ENCODE measurements at places on chromosomes 6 and 20.
A peak's percentile ranks its signal among the peaks of the same experiment; 100 is the strongest.

- DNase-seq = no peak
Measured at GRCh38 chr6:75757295-75757694, 8.3 kb downstream of the MYO6 start.

DNA sequence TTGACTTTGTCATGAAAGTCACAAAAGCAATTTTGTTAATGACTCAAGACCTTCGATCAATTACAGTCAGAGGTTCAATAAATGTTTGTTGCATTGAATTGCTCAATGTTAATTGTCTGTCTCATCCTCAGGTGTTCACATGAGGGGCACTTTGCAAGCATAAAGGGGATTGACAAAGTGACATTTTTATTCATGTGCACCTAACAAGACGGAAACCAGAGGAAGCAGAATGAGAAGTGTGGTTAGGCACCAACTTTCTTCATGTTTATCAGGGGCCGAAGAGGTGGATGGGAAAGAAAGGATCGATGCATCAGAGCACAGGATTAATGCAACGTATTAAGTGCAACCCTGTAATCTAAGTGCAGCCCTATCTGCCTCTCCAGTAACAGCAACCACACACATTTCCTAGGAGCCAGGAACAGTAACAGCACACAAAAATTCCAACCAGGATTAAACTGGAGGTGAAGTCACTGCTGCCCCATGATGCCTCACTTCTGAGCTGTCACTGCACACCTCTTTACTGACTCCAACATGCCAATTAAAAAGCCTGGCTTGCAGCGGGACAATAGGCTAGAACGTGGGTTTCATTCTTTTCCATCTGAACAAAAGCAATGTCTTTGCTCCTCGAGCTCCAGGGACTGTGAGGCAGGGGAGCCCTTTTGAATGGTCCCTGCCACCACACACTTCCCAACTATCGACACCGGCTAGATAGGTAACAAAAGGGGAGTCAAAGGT, 262.7 kb downstream of the CD83 start:
- DNase-seq = no peak

GRCh38 chr20:57621421-57622200, 1.4 kb upstream of the ZBP1 start:
- DNase-seq = peak; percentile 60

GRCh38 chr20:3730803-3731672, 1.4 kb upstream of the HSPA12B start:
- DNase-seq = no peak

DNA sequence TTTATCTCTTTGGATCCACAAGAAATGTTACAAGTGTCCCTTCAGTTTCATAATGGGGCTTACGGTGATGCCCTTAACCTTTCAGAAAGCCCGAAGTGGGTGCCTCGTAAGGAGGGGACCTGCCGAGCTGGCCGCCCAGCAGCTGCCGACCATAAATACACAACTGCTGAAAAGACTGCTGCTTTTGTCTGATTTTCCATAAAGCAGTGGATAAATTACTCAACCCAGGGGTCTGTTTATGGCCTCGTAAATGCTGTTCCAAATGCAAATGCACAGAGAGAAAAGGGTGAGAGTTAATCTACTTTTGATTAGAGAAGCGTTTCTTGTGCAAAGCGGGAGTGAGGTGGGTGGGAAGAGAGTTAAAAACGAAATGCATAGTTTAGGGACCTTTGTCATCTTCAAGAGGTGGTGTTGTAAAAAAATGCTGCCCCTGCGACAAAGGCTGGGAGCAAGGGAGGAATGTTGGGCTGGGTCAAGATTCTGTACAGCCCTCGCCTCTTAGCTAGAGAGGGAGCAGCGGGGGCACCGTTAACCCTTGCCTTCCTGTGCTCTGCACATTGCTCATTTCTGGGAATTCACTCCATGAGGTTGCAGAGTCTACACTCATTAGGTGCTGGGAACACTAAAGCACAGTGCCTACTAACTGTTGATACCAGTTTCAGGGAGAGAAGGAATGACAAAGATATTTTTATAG, 112.0 kb upstream of the MTHFD1L start:
- no peak for DNase-seq

DNA sequence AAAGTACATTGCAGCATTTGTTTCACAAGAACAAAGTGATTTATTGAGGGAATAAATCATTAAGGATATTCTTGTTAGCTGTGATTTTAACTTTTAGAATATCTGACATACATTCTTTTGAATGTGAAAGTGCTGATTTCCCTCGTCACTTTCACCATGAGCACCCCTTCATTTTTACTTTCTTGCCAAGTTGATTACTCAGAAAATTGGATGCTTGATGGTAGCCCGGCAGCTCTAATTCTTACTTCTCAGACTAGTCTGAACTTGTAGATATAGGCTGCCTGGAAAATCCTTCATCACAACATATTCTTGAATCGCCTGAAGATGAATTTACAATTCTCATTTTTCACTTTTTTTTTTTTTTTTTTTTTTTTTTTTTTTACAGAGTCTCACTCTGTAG, 147.1 kb upstream of the SMLR1 start:
- no peak for DNase-seq

DNA sequence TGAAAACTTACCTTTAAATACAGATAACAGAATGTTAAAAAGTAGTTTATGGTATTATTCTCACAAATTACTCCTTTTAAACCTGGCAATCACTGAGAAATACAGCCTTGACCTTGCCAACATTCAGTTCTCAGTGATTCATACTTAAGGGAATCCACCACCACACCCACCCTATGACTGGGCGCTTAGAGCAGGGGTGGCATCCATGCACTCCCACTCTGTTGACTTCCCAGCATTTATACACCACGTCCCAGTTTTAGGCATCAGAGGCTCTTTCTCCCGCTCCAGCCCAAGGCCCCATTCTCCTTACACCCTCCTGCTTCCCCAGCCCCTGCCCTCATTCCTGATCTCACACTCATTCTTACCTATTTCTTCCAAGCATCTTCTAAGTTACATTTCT, 16.3 kb downstream of the TRAF3IP2 start:
- peak; percentile 72 for DNase-seq

DNA sequence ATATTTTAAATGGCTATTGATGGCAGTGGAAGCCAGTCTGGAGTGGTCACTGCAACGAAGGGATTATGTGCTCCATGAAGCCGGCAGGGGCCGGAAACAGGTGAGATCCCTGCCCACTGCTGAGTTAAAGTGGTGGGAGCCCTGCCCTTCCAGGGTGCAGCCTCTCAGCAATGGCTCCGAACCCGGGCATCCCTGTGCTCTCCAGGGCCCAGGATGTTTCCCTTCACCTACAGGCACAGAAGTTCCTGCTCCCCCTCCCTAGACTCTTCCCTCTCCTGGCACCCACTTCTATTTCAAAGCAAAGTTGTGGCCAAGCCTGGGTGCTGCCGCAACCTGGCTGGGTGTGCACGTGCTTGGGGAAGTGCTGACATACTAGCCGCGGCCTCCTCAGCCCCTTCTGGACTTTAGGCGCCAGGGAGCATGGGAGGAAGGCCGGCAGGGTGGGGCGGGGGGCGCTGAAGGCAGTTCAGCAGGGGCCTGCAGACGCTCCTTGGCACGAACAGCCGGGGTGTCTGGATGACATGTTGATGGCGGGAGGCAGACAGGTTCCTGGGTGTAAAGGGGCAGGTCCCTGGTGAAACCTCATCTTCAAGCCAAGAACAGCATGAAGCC, 452.3 kb downstream of the HTR1B start:
- DNase-seq = no peak

- no peak for DNase-seq
Measured at GRCh38 chr20:54645445-54646155, 170.2 kb downstream of the DOK5 start.

GRCh38 chr20:46964618-46965455, 70.2 kb downstream of the EYA2 start:
- DNase-seq = no peak

DNA sequence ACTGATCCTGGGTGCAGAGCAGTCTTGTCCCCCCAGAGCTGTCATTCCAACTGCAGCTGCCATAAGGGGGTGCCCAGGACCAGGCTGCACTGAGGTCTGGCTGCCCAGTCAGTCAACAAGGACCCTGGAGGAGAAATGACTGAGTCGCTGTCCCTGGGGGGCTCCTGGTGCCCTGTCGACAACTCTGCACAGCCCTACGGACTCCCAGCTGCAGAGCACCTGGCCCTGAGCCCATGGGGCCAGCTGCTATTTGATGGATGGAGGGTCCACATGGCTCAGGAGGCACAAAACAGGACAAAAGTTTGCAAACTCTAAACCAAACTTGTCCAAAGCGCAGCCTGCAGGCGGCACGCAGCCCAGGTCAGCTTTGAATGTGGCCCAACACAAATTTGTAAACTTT, 46.3 kb upstream of the RPS6KA2 start:
- DNase-seq = no peak

DNA sequence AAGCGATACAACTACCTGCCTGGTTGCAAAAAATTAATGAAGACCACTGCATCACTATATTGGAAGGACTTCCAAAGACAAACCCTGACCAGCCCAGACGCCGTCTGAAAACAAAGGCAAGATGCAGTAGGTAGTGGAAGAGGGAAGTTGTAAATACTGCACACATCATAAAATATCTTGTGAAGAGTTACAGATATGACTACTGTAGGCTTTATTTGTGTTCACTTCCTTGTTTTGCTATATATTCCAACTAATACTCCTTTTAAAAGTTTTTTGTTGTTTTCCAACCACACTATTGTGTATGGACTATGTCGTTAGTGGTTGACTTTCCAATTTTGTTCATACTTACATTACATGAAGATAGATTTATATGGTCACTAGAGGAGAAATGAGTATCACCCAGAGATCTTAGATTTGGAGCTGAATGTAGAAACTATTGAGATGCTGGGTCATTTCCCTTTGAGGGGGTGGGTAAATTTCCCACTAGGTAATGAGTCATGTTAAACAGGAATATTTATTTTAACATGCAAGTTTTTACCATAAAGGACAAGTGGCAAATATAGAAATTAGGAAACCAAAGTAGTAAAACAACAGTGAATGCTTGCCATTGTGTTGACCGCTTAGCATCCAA, 16.6 kb upstream of the TXLNB start:
- DNase-seq = peak; percentile 87

DNA sequence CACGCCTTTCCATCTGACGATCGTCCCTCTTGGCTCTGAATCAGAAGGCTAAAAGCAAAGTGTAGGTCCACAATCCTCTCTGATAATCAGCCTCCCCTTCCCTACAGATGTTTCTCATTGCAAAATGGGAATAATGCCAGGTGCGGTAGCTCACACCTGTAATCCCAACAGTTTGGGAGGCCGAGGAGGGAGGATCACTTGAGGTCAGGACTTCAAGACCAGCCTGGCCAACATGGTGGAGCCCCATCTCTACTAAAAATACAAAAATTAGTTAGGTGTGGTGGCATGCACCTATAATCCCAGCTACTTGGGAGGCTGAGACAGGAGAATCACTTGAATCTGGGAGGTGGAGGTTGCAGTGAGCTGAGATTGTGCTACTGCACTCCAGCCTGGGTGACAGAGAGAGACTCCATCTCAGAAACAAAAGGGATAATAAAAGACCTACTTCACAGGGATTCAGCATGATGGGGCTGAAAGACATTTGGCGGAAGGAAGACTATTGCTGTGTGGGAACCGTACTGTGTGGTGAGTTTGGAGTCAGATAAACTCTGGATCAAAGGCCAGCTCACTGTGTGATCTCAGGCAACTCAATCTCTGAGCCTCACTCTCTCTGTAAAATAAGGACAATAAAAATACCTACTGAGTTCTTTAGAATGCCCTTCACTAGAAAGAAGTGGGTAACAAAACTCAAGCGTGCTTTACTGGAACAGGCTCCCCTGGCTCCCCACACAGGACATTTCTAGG, 15.9 kb upstream of the SLC9A8 start:
- DNase-seq = no peak

DNA sequence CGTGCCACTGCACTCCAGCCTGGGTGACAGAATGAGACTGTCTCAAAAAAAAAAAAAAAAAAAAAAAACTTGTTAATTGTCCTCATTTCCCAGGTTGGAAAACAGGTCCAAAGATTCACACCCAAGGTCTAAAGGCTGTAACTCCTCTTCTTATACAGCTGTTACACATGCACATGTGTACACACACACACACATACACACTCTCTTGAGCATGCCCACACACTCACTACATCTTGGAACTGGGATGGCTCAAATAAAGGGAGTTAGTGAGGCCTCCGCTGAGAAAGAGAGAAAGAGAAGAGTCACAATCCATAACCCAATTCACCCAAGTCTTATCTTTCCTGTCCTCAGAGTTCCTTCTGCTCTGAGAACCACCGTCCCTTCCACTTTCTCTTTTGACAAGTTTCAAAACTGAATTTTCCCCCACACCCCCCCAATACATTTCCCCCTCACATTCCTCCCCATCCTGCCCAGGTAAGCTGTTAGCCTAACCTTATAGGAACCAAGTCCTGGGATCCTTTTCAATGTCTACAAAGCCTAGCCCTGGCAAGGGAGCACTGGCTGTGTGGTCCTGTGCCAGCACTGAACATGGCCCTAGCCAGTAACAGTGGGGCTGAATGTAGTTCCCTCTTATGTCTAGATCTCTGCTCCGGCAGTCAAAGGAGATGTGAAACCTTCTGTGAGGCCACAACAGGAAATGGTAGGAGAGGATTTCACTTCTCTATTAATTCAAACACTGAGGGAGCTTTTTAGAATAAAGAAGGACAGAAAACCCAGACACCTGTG, 3.2 kb upstream of the HLA-DMB start:
- peak; percentile 90 for DNase-seq

DNA sequence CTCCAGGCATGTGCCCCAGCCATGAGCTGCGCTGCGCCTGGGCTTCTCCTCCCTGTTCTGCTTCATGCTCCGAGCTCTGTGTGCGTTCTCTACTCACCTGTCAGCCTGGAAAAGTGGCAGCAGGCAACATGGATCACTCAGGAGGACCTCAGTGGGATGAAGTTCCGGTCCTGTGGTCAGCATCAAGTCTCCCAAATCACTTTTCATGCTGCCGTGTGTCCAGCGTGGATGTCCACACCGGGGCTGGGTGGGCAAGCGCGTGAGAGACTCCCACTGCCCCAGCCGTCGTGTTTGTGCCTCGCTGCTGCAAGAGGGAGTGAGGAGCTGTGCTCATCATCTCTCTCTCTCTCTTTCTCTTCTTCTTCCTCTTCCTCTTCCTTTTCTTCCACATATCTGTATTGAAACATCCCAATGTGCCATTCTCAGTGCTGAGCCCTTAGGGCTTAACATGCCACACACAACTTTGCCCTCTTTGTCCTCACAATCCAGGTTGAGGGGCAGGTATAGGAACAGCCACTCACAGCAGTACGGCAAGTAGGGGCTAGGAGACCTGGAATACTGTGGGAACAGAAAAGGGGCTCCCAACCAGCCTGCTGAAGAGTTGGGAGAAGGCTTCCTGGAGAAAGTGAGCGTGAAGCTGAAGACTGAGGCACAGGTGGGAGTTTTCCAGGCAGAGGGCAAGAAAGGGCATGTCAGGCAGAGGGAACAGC, 3.8 kb upstream of the PDYN start:
- no peak for DNase-seq
